ENCODE measurements at places on chromosomes 1 and 21. TPM values are rescaled to one million over a fixed set of nuclear protein-coding genes. Genes with fewer than 3 reads are reported as not detected.

DNA sequence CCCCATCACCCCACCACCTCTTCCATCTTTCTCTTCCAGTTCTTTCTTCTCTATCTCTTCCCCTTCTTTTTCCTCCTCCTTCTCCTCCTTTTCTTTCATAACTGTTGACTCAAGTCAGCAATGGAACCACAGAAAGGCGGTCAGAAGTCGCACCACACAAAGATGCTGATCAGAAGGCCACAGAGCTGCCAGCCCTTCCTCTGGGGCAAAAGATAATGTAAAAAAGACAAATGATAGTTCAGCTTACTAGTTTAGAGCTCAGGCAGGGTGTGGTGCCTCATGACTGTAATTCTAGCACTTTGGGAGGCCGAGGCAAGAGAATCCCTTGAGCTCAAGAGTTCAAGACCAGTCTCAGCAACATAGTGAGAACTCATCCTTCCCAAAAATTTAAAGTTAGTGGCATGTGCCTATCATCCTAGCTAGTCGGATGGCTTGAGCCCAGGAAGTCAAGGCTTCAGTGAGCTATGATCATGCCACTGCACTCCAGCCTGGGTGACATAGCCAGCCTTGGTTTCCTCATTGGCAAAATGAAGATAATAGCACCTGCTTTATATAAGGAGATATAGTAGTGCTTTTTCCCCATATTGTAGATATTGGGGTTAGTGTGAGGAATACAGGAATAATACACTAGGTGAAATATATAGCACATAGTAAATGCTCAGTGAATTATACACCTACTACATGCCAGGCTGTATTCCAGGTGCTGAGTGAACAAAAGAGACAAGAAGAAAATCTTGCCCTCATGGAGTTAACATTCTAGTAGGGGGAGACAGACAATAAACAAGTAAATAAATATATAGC lies 12.5 kb upstream of the IGSF3 start:
- no peak for DNase-seq

- peak; percentile 51 for DNase-seq
Observed at GRCh38 chr1:154863315-154864174, 6.5 kb downstream of the KCNN3 start.

- no peak for DNase-seq
Observed at GRCh38 chr1:157044326-157044725, 1.2 kb downstream of the ARHGEF11 start.

DNA sequence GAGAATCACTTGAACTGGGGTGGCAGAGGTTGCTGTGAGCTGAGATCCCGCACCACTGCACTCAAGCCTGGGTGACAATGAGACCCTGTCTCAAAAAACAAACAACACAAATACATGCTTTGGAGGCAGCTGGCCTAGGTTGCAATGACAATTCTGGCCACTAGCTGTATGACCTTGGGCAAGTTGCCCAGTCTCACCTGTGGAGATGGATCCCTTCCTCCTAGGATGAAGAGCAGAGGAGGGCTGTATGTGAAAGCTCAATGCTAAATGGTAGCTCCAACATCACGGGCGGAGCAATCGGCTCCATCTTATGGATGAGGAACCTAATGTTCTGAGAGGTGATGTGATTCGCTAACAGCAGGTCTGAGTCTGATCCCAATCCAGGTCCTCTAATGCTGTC lies 20.6 kb downstream of the ADORA1 start:
- no peak for DNase-seq

GRCh38 chr1:23263380-23263887 lies 46.1 kb upstream of the HTR1D start:
- DNase-seq = no peak

SLC6A9 gene
- polyA plus RNA-seq = 0.65 TPM

GJA8 gene
- not detected for polyA plus RNA-seq

All from B cell (primary cell).